Vagina (tissue), 2 donors: ENCODE measurements at places on chromosomes 7 and 10. TPM values are rescaled to one million over a fixed set of nuclear protein-coding genes. Genes with fewer than 3 reads are reported as not detected.

KCP gene
- 1.2 TPM for total RNA-seq

PNLIPRP2 gene
- total RNA-seq = not detected

ZP3 gene
- 2.7 TPM for total RNA-seq

MINPP1 gene
- 12.5 TPM for total RNA-seq

PGAM2 gene
- not detected for total RNA-seq

PPP1R3A gene
- total RNA-seq = not detected

CPA2 gene
- total RNA-seq = not detected

GRCh38 chr10:86699991-86700840 lies 31.9 kb downstream of the LDB3 start:
- no peaks in the 10 kb centered on the region for H3K36me3 ChIP-seq
- no peaks in the 10 kb centered on the region for H3K4me1 ChIP-seq
- no peaks in the 10 kb centered on the region for H3K27me3 ChIP-seq
- no peak overlapping the region for H3K27ac ChIP-seq

DNA sequence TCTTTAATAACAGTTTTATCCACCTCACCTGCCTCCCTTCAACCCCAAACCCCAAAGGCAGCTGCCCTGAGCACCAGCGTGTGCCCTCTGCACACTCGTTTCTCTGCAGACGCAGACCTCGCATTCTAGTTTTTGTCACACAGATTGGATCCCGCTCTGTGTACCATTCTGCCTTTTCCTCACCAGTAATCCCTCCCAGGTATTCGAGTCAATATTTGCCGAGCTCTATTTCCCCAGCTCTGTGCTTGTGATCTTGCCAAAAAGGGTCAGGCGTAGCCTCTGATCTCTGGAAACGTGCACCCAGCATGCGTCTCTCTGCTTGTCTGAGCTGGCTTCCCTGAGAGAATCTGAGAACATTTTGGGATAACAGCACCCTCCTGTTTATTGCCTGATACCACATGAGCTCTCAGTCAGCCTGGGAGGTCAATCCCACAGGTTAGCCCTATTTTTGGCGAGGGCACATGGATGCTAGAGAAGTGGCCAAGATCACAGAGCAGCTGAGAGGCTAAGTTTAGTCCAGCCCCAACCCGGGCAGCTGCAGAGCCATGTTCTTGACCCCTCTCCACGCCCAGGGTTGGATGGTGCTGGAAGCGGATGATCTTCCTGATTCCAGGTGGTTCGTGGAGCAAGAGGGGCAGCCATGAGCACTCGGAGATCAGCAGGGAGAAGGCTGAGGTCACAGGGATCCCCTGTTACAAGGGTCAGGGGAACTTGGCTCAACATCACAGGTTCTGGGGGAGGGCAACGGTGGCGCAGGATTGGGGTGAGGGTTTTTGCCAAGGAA lies 29.1 kb downstream of the FOXL3 start:
- no peak overlapping the region for H3K4me3 ChIP-seq
- DNase-seq = no peak
- H3K4me1 ChIP-seq = no peaks in the 10 kb centered on the region

DNA sequence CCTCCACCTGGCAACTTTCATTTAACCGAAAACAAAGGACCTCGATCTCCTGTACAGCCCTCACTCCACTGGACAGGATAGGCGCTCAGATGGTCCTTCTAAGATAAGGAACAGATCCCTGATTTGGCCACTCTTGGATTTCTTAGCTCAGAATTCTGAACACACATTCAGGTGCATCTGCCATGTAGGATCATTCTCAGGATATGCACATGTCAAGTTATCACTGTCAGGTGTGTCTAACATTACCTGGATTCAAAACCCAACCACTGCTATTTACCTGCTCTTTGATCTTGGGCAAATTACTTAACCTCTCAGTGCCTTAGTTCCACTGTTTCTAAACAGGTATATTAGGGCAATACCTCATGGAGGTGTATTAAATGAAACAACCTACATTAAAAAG lies 12.2 kb upstream of the ADD3 start:
- no peak overlapping the region for H3K4me3 ChIP-seq
- H3K4me1 ChIP-seq = peaks cover 8% of the 10 kb centered on the region
- H3K27ac ChIP-seq = no peak overlapping the region
- H3K36me3 ChIP-seq = no peaks in the 10 kb centered on the region
- DNase-seq = no peak

- no peak overlapping the region for H3K4me3 ChIP-seq
- DNase-seq = no peak
- peaks cover 58% of the 10 kb centered on the region for H3K4me1 ChIP-seq
- no peaks in the 10 kb centered on the region for H3K27me3 ChIP-seq
- no peaks in the 10 kb centered on the region for H3K36me3 ChIP-seq
- H3K27ac ChIP-seq = no peak overlapping the region
These were observed 23.1 kb downstream of the PARD3 start for GRCh38 chr10:34791947-34792346.

DNA sequence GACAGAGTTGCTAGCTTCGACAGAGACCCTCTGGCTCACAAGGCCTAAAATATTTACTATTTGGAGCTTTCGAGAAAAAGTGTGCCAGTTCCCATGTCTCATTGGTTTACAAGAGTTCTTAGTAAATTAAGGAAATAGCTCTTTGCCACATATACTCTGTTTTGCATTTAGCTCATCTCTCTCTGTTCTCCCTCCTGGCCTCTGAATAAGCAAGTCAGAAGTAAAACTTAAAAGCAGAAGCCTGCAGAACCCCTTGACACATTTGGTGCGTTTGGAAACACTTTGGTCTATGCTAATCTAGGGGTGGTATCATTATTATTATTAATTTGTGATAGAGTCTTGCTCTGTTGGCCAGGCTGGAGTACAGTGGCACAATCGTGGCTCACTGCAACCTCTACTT lies 6.4 kb downstream of the CARD11 start:
- no peak overlapping the region for H3K4me3 ChIP-seq
- no peaks in the 10 kb centered on the region for H3K36me3 ChIP-seq
- no peaks in the 10 kb centered on the region for H3K4me1 ChIP-seq
- no peak for DNase-seq
- no peaks in the 10 kb centered on the region for H3K27me3 ChIP-seq

- peaks cover 8% of the 10 kb centered on the region for H3K4me1 ChIP-seq
- no peak overlapping the region for H3K4me3 ChIP-seq
- DNase-seq = no peak
- no peaks in the 10 kb centered on the region for H3K36me3 ChIP-seq
- no peaks in the 10 kb centered on the region for H3K27me3 ChIP-seq
These were observed 268.0 kb downstream of the FRMD4A start for GRCh38 chr10:14062528-14063260.

- H3K27ac ChIP-seq = peak overlapping the region; percentile 83
- no peak for DNase-seq
- H3K36me3 ChIP-seq = no peaks in the 10 kb centered on the region
- no peak overlapping the region for H3K4me3 ChIP-seq
- no peaks in the 10 kb centered on the region for H3K27me3 ChIP-seq
These were observed 60.6 kb upstream of the DNAAF5 start for GRCh38 chr7:665736-666453.

DNA sequence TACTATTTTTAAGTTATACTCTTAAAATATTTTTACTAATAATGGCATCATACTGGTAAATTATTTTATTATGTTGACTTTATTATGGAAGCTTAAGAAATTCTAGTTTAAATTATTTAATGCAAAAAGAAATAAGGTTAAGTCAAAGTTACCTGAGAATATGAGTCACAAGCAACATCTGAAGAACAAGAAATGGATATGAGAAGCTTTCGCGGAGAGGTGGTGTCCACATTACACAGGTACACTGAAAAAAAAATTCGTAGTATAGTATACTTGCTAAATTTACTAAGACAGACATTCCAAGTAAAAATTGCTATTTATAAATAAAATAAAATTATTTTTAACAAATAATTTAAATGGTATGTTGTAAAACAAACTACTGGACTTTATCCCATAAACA lies 143.8 kb downstream of the AVL9 start:
- no peak overlapping the region for H3K27ac ChIP-seq
- H3K36me3 ChIP-seq = no peaks in the 10 kb centered on the region
- H3K4me3 ChIP-seq = no peak overlapping the region
- no peak for DNase-seq
- H3K4me1 ChIP-seq = no peaks in the 10 kb centered on the region
- no peaks in the 10 kb centered on the region for H3K27me3 ChIP-seq

DNA sequence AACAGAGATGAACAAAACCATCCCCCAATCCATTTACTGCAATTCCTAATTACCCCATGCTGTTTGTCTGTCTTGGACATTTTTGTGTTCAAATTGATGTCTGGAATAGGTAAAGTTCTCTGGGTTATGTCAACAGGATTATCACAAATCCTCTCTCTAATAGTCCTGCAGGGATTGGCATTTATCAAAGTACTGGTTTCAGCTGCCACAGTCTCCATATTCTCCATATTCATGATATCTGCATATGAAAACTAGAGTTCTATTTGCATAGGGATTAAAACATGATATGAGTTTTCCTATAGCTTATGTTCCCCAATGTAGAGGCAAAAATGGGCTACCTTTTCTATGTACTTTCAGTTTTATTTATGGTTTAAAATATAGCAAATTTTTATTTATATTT lies 355.8 kb downstream of the ADRA2A start:
- no peak overlapping the region for H3K27ac ChIP-seq
- no peaks in the 10 kb centered on the region for H3K27me3 ChIP-seq
- no peaks in the 10 kb centered on the region for H3K4me1 ChIP-seq
- no peak for DNase-seq
- H3K36me3 ChIP-seq = no peaks in the 10 kb centered on the region

DNA sequence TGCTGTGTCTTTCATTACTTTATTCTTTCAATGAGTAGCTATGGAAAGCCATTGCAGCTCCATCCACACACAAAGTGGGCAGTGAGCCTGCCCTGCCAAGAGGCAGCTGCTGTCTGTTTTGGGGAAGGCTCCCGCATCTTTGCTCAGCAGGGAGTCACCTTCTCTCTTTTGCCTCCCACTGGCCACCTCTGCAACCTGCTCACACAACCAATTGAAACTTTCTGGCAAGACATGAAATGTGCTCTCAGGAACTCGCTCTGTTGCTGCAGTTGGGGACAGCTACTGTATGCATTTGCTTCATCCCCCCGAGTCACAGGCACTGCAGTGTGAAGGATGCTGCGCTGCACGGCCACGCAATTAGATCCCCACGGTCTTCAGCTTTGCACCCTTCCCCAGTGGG lies 244.8 kb upstream of the NFE2L3 start:
- no peaks in the 10 kb centered on the region for H3K27me3 ChIP-seq
- no peak overlapping the region for H3K4me3 ChIP-seq
- no peaks in the 10 kb centered on the region for H3K4me1 ChIP-seq
- H3K36me3 ChIP-seq = no peaks in the 10 kb centered on the region
- no peak for DNase-seq

DNA sequence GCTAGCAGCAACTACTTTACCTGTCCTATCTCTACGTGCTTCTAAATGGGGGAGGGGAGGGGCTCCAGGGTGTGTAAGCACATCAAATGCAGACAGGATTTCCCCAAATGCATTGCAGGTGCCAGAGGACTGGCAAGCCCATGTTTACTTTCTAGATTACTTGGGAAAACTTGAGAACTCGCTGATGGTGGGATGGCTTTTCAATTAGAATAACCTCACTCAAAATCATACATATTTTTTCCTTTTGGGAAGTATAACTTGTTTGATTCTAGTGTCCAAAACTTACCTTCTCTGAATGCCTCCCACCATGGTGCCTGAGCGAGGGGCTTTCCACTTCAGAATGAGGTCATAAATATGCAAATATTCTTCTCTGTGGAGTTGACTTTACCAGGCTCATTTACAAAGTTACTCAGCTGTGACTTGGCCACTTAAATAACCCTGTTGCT lies 191.3 kb upstream of the RHOBTB1 start:
- no peak overlapping the region for H3K27ac ChIP-seq
- no peak overlapping the region for H3K4me3 ChIP-seq
- H3K27me3 ChIP-seq = no peaks in the 10 kb centered on the region
- no peak for DNase-seq

GRCh38 chr7:155280446-155281397 lies 17.0 kb upstream of the INSIG1 start:
- no peaks in the 10 kb centered on the region for H3K27me3 ChIP-seq
- no peaks in the 10 kb centered on the region for H3K4me1 ChIP-seq
- no peak overlapping the region for H3K4me3 ChIP-seq
- no peaks in the 10 kb centered on the region for H3K36me3 ChIP-seq

DNA sequence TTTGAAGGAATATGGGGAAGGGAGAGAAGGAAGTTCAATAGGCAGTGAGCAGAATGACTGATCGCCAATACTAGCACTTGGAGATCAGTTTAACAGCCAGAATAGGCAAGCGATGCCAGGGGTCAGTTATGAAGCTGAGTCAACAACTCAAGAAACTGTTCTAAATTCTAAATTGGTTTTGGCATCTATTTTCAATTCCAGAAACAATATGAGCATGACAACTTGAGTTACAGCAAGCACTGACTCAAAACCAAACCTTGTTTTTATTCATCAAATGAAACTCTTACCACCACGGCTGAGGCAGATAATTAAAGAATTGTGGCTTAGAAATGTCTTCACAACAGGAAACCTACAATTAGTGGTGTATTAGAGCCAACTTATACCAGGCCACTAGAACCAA lies 180.5 kb upstream of the ASAH2 start:
- peaks cover 19% of the 10 kb centered on the region for H3K4me1 ChIP-seq
- no peak overlapping the region for H3K4me3 ChIP-seq
- no peak for DNase-seq
- H3K36me3 ChIP-seq = no peaks in the 10 kb centered on the region

GRCh38 chr7:43701500-43701854 lies 27.8 kb downstream of the COA1 start:
- no peak overlapping the region for H3K27ac ChIP-seq
- no peaks in the 10 kb centered on the region for H3K27me3 ChIP-seq
- no peak for DNase-seq
- H3K36me3 ChIP-seq = no peaks in the 10 kb centered on the region

DNA sequence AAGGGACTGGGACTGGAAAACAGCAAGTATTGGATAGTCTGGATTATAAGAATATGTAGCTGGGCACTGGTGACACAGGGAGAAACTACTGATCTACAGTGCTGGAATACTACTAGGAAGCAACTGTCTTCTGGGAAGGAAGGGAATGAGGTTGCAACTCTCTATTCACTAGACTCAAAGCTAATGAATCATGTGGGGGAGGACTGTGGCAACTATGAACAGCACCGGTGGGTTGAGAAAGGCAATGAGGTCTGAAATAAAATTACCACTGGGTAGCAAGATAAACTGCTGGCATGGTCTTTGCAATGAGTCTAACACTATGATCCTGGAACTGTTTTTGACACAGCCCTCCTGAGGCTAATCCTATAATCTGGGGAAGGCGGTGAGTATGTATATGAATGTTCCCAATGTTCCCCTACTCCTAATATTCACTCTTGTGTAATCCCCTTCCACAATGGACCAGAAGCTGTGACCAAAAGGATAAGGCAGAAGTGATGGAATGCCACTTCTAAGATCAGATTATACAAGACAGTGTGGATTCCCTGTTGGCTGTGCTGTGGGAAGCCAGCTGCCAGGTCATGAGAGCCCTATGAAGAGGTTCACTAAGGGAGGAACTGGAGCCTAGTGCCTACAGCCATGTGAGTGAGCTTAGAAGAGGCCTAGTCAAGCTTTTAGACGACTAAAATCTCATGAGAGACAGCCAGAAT lies 101.3 kb upstream of the DNAJB12 start:
- H3K4me1 ChIP-seq = no peaks in the 10 kb centered on the region
- no peaks in the 10 kb centered on the region for H3K27me3 ChIP-seq
- no peak overlapping the region for H3K4me3 ChIP-seq

GRCh38 chr7:122148081-122148480 lies 4.0 kb upstream of the AASS start:
- H3K27me3 ChIP-seq = no peaks in the 10 kb centered on the region
- H3K27ac ChIP-seq = no peak overlapping the region
- DNase-seq = no peak
- H3K36me3 ChIP-seq = no peaks in the 10 kb centered on the region
- H3K4me3 ChIP-seq = no peak overlapping the region

- H3K4me3 ChIP-seq = peak overlapping the region; percentile 78
- no peaks in the 10 kb centered on the region for H3K27me3 ChIP-seq
- peaks cover 43% of the 10 kb centered on the region for H3K4me1 ChIP-seq
- DNase-seq = no peak
These were observed 1.2 kb downstream of the CYREN start for GRCh38 chr7:135169141-135169963.
